Mucosa of gallbladder (tissue), 1 donor: ENCODE measurements at places on chromosomes 7 and 10. TPM values are rescaled to one million over a fixed set of nuclear protein-coding genes. Genes with fewer than 3 reads are reported as not detected.

The KCNH2 gene
- 49.4 TPM for total RNA-seq

The AKR1B15 gene
- total RNA-seq: 43.2 TPM

The PRKG1 gene
- 28.3 TPM for total RNA-seq

The ATP6V0A4 gene
- not detected for total RNA-seq

The LAMB1 gene
- total RNA-seq: 89.4 TPM

DNA sequence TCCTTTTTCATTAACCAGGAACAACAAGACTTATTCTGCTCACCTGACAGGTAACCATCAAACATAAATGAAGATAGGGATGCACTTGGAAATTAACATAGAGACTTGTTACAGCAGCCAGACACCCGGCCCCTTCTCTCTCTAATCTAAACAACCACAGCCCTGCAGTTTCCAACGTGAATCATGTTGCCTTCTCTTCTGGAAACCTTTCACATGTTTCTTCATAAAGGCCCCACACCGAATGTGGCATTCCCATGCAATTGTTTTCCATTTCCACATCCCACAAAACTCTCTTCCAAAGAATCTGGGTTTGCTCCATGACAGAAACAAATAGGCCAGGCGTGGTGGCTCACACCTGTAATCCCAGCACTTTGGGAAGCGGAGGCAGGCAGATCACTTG is 15.0 kb upstream of the WDR86 start:
- DNase-seq: no peak

DNA sequence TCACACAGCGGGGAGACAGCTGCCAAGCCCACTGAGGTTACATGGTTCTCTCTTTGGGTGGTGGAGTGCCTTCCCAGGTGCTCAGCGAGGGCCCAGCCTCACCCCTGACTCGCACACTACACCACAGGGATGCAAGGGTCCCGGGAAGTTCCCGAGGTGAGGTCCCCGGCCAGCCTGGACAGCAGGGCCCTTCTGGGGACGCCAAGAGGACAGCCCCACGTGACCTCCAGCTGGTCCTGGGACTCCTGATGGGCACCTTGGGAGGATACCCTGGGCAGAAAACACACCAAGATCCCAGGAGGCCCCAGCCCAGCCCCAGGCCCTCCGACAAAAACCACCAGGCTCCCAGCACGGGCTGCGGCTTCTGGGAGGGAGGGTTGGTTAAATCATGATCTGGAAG is 8.3 kb downstream of the MICALL2 start:
- no peak for DNase-seq

- no peak for DNase-seq
These were observed 191.3 kb downstream of the MYOF start for GRCh38 chr10:93290661-93291354.

GRCh38 chr10:31341552-31341951 is 22.5 kb downstream of the ZEB1 start:
- DNase-seq: no peak
